A549 treated with Mapracorat at 1 μM for 4 hours (cell line): ENCODE measurements at places on chromosomes 11 and 22. TPM values are rescaled to one million over a fixed set of nuclear protein-coding genes. Genes with fewer than 3 reads are reported as not detected.

The MIAT gene
- 0.16 to 0.44 TPM (median 0.27 TPM) in 5 replicates for total RNA-seq

The MOV10L1 gene
- not detected in 5 replicates for total RNA-seq

The C11orf87 gene
- 0.04 TPM in 1 of 5 replicates, not detected in the others for total RNA-seq

The TSGA10IP gene
- total RNA-seq = not detected in 5 replicates

The FOLR1 gene
- not detected in 5 replicates for total RNA-seq
